CD14-positive monocyte (primary cell): ENCODE measurements at places on chromosomes 12 and 14. TPM values are rescaled to one million over a fixed set of nuclear protein-coding genes. Genes with fewer than 3 reads are reported as not detected.

Gene SERPINA3
- polyA plus RNA-seq: not detected in 2 replicates

Gene DIO3
- not detected for polyA plus RNA-seq

Gene CLEC4A
- 56.9 and 122 TPM in 2 replicates for polyA plus RNA-seq

Gene SIX4
- not detected for polyA plus RNA-seq

Gene GSG1
- polyA plus RNA-seq: not detected

Gene PZP
- polyA plus RNA-seq: not detected

Gene TMBIM4
- polyA plus RNA-seq: 823 TPM
